ENCODE measurements at places on chromosomes 7 and 10.
A peak's percentile ranks its signal among the peaks of the same experiment; 100 is the strongest.

DNA sequence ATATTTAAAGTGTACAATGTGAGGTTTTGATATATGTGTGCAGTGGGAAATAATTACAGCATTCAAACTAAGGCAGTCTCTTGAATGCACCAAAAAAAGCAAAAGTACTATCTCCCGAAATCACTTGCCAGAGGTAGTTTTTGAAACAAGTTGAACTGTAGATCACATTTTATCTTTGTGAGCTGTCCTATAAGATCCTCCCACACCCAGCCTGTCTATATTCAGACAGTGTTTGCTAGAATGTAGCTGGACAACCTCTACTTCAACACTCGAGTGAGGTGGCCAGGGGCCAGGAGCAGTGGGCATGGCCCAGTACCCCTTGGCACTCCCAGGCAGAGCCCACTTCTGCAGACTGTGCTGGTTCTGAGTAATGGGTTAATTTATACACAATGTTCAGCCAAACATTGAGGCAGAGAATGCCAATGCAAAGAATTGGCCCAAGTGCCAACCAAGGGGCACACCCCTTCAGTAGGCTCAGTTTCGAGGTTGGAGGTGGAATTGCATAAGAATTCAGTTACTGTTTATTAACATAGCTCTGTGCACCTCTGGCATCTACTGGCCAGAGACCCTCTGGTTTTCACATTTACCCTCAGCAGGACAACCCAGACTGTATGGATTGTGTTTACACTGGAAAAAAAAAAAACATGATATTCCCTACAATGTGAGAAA is 70.5 kb downstream of the AHR start:
- no peak for DNase-seq

DNA sequence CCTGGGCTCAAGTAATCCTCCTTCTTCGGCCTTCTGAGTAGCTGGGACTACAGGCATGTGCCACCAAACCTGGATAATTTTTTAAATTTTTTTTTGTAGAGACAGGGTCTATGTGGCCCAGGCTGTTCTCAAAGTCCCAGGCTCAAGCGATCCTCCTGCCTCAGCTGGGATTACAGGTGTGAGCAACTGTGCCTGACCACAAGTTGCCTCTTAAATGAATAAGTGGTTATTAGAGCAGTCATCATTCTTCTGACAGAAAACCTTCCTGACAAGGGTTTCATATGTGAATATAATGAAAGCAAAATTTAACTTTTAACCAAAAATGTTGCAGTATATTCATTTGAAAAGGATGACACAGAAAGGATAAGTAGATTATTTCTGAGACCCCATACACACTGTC is 532.5 kb downstream of the GRM8 start:
- DNase-seq = no peak

DNA sequence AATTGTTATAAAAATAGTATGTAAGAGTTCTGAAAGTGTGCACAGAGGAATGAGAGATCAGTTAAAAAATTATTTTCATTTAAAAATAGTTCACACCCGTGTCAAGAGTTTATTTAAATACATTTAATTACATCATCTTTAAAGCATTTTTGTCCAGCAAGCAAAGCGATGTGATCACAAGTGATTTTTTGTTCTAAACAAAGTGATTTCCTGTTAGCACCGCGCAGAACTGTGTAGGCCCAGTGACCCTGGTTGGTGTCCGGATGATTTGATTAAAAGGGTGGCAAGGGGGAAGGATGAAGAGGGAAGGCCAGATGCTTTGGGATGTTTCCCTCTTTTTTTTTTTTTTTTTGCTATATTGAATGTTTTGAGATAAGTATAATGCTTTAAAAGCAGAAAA is 227.8 kb upstream of the PITRM1 start:
- no peak for DNase-seq

GRCh38 chr7:96314402-96315124 is 7.3 kb downstream of the SLC25A13 start:
- DNase-seq = no peak

- no peak for DNase-seq
Measured at GRCh38 chr7:112036071-112036470, 170.1 kb downstream of the DOCK4 start.

- no peak for DNase-seq
Measured at GRCh38 chr7:29482056-29482455, 81.6 kb upstream of the PRR15 start.

GRCh38 chr10:71536332-71536731 is 139.6 kb downstream of the CDH23 start:
- no peak for DNase-seq

GRCh38 chr7:4136036-4136435 is 546.1 kb upstream of the FOXK1 start:
- no peak for DNase-seq

DNA sequence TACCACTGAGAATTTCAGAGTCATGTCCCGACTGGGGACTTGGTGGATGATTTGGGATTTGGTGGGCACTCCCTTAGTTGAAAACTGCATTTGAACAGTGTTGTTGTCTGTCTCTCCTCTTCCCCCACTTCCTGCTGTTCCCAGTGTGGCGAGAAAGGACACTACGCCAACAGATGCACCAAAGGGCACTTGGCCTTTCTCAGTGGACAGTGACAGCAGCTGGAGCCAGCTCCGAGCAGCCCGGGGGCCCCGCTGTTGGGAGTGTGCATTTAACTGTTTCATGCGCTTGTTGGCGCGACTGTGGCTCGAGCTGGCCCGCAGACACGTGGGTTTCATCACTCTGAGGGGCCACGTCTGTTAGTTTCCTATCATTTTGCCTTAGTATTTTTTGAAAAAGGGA is 9.7 kb downstream of the ATP5MF start:
- no peak for DNase-seq

- no peak for DNase-seq
Measured at GRCh38 chr10:100534726-100535125, 1.0 kb upstream of the HIF1AN start.

DNA sequence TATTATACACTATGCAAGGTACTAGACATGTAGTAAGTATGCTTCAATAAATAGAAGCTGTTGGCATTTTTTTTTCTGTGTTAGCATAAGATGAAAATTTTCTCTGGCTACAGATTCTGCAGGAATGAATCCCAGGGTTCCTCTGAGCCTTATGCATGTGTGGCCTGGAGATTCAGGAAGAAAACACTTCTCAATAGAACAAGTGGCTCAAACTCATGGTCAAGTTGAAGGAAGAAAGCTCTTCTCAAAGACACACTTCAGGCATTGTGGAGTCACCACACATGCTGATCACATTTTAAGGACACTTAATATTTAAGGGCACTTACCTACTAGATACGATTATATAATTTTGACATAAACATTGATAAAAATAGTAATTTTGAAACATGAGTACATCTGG is 19.5 kb downstream of the DNAH11 start:
- DNase-seq = no peak

GRCh38 chr7:138900035-138900828 is 81.0 kb downstream of the KIAA1549 start:
- DNase-seq = no peak

GRCh38 chr10:78843495-78843894 is 225.3 kb upstream of the ZMIZ1 start:
- no peak for DNase-seq

DNA sequence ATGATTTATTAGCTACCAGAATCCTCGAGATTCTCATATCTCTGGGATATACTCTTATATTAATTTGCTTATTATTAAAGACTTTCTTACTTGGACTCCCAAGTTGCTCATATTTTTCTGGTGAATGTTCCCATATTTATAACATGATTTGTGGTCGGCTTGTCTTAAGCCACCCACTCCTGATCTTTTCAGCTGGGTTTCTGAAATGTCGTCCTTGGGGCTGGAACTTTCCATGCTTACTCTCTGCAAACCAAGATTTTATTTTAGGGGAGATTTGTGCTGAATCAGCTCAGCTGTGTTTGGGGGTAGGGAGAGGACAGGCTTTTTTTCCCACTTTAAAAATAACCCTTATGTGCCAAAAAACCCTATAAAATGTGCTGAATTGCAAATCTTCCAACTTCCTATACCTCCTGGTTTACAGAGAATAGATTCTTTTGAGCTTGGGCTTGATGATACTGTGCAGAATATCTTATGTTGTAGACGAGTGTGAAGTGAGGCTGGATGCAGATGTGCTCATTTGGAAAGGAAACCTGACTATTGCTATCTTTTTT is 162.1 kb downstream of the SND1 start:
- DNase-seq = no peak

DNA sequence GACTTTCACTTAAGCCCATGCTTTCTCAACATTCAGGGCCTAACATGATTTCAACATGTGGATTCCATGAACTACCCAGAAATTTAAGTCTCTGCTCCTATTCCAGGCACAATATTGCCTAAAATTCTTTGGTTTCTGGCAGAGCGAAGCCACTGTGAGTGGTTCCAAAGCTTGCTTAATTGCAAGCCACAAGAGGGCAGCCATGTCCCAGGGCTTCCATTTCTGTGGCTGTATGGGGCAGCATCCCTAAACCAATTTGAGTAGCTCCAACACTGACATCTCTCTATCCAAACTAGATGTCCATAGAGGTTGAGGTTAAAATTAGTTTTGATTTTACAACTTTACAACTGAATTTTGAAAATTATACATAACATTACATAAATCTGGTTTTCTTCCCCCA is 56.3 kb upstream of the MDFIC start:
- no peak for DNase-seq

DNA sequence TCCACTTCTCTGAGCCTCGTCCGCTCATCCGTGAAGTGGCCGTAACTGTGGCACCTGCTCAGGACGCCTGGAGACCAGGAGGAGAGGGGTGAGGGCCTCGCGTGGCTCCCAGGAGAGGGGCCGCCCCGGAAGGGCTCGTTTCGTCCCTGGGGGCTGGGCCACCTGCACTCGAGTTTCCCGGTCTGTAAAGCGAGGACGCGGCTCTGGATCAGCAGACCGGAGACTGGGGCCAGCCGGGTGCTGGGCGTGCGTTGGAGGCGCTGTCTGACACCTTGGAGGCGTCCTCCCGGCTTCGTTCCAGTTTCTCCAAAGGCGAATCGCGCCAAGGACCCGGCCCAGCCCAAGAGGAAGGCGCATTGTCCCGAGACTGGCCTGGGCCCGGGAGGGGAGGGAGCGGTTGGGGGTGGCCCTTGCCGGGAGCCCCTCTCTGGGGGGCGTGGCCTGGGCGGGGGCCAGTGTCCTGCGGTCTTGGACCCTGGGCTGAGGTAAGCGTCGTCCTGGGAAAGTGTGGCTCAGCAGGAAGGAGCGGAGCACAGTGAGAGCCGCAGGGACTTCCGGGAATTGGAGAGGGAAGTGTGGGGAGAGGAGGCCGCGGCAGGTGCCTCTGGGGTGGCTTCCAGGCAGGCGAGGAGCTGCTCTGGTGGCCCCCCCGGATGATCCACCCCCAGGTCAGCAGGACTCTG is 89.6 kb downstream of the FOXL3 start:
- DNase-seq = no peak

DNA sequence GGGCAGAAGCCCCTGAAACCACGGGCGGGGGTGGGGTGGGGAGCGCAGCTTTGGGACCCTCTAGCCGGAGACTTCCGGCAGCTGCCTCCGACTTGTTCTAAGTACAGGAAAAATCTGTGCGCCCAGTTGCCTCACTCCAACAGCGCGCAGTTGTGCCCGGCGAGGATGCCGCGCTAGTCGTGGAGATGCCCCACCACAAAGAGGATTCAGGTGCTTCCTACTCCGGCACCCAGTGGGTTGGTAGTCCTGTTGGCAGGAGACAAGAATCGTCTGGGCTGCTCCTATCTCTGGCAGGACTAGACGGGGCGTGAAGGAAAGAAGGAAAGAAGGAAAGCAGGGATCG is 465 bp upstream of the NPY start:
- no peak for DNase-seq

- no peak for DNase-seq
Measured at GRCh38 chr7:24963218-24963617, 16.8 kb downstream of the OSBPL3 start.

- no peak for DNase-seq
Measured at GRCh38 chr7:69411018-69411417, 187.3 kb upstream of the AUTS2 start.

GRCh38 chr7:13920053-13920697 is 69.3 kb downstream of the ETV1 start:
- peak; percentile 80 for DNase-seq

DNA sequence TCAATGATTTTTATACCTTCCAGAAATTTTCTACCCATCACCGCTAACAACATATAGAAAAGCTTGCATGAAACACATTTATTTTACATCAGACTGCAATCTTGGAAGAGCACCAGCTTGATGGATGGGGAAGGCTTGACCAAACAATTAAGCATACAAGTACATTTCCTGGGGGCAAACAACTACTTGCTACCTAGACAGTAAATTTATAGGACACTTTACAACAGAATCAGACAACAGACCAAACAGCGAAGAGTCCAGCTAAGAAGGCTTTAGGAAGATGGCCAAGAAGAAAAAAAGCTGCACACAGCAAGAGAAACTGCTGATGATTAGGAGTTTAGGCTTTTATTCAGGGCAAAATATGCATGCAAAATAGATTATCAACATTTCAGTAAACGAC is 8.0 kb downstream of the AASS start:
- no peak for DNase-seq

GRCh38 chr7:101154693-101155102 is 422 bp downstream of the AP1S1 start:
- no peak for DNase-seq

- DNase-seq = peak; percentile 6
Measured at GRCh38 chr10:119087271-119087882, 6.8 kb upstream of the EIF3A start.

DNA sequence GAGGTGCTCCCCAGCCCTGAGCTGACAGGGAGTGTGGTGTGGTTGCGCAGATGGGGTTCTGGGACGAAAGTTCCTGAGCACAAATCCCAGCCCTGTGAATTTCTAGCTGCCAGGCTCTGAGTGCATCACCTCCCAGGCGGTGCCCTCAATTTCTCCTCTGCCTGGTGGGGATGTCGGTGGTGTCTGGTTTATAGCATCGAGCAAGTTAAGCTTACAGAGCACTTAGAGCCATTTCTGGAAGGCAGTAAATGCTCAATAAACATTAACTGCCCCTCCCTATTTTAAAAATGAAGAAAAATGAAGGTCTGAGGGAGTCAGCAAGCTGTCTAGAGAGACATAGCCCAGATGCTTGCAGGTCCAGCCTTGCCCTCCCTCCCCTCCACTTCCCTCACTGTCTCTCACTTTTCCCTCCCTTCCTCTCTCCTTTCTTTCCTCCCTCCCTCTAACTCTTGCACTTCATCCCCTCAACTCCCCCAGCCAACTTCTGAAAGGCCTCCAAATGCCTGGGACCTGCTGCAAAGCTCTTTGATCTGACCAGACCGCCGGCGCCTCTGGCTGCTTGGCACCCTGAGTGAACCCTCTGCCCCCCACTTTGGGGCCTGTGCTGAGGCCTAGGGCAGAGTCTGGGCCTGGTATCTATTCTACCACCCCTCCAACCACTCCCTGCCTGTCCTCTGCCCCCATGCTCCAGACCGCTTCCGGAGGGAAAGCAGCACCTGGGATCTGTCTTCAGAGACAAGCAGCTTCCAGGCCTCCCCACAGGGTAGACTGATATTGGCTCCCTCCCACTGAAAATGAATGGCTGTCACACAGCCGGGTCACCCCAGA is 438.3 kb downstream of the RPS24 start:
- DNase-seq = no peak

- no peak for DNase-seq
Measured at GRCh38 chr7:34320926-34321661, 336.9 kb upstream of the NPSR1 start.
